ENCODE measurements at places on chromosomes 3 and 15.

DNA sequence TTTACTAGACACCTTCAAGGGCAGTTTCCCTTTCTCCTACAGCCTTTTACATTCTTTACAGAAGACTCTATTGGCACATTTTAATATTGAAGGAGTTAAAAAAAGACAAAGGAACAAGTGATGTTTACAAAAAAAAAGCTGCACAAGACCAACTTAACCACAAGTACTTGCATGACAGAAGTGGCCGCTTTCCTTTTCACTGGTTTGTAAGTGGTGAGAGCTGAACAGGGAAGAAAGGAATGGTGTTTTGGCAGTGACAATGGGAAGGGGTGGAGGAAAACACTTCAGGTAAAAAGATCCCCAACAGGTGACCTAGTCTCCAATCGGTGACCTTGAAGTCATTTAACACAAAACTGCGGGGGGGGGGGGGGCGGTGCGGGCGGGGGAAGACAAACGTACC is 1.1 kb downstream of the WDR72 start:
- no peak for DNase-seq

DNA sequence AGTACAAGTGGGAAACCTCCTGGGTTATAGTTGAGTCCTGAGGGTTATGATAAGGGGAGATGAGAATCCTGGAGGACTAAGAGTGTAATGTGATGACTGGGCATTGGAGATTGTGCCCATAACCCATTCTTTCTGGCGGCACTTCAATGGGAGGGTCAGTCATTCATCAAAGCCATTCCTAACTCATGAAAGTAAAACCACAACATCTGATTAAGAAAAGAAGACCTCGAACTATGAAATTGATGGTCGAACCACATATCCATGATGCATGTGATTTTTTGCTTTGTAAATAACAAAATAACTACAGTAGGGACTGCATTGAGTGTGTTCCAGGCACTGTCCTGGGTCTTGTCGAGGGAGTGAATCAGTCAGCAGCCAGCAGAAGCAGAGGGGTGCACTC is 215.1 kb downstream of the SHQ1 start:
- DNase-seq = no peak

DNA sequence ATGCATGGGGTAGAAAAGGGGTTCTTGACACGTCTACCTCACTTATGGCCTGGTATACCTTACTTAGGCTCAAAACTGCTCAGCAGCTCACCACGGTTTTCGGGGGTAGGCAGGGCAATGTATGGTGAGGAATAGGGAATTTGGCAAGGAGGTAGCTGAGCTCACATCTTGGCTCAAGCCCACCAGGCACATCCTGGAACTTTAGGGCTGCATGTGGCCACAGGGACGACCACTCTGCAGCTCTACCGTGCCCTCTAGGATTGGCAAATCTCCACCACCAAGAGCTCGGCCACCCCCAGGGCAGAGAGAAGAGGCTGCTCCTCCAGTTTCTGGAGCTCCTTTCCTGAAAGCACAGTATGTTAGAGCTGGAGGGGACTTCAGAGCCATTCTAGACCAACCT is 69.7 kb downstream of the MRPL46 start:
- DNase-seq = no peak

DNA sequence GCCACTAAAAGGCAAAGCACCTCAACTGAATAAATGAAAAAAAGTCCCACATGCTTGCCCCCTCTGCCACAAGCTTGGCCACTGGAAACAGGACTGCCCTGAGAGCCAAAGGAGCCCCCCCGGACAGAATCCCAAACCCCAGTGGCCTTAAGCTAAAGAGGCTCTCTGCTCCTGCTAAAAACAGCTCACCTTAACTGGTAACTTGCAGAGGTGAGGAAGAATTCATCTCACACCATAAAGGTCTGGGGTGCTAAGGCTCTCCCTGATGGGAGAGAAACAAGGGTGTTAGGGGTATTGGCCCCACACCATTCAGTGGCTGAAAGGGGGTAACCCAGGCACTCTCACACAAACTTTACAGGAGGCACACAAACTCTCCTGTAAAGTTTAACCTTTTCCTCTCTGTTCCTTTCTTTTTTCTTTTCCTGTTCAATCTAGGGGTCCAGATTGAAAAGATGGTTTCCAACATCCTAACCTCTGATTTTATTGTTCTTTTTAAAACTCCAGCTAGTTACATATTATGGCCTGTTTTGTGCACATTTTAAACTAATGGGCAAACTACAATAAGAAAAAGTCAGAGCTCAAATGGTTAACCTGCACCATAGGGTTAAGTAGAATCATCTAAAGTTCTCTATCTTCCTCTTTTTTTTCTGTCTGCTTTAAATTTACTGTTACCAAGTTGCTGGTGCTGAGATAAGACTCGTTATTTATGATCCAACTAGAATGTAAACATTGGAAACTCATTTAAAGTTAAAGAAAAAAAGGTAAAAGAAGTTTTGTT is 19.9 kb downstream of the TRANK1 start:
- DNase-seq = no peak

DNA sequence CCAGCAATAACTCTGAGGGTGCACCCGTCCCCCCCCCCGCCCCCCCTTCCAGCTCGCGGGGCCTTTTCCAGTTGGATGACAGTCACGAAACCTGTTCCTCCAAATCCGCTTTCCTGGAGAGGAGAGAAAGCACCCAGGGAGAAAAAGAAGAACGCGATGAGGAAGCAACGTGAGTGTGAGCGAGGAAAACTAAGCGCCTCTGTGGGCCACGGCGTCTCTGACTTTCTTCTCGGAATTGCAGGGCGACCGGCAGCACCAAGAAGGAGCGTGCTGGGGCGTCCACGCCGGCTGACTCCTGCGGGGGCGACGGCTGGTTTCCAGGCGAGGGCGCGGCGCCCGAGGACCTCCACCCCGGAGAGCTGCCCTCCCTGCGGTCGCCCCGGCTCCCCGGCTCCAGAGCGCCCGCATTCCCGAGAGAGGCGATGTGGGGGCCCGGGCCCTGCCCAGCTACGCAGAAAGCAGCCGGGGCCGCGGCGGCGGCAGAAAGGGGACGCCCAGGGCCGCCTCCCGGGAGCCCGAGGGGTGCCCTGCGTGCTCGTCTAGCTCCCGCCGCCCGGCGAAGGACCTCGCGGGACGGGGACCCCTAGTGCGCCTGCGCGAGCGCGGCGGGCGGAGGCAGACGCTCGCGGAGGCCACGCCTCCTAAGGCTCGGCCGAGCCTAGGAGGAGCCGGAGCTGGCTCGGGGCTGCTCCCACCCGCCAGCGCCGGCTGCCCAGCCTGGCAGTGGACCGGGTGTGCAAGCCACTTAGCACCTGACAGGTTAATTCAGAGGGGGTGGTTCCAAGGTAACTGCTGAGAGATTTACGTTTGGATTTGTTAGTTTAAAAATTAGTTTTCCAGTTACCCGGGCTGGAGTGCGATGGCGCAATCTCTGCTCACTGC is 15.3 kb upstream of the ADIPOQ start:
- no peak for DNase-seq

DNA sequence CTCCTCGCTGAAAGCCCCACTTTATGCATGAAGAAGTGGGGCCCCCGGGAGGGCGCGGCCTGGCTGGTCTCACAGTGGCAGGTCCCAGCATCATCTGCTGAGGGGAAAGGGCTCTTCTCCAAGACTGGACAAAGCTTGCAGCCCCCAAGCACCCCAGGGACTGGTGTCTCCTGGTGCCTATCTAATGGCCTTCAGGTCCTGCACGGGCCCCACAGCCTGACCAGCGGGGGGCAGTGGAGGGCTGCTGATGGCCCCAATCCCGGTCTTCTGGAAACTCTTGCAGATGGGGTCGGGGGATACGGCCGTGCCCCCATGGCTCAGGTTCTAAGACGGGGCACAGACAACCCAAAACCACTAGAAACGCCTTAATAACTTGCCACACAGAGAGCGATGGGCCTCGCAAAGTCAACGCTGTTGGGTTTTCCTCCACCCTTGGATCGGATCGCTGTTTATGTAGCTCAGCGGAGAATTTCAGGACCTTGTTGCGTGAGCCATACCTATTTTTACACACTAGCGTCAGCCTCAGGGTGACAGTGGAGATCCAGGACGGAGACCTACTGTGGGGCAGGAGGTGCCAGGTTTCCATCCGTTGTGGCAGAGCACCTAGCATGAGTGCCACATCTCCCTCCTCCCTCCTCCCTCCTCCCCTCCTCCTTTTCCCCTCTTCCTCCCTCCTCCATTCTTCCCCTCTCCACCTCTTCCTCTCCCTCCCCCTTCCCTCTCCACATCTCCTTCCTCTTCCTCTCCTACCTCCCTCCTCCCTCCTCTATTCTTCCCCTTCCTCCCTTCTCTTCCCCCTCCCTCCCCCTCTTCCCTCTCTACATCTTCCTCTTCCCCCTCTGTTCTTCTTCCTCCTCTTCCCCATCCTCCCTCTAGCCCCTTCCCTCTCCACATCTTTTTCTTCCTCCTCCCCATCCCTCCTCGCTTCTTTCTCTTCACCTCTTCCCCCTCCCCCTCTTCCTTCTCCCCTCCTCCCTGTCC is 79.3 kb upstream of the ALDH1L1 start:
- no peak for DNase-seq

DNA sequence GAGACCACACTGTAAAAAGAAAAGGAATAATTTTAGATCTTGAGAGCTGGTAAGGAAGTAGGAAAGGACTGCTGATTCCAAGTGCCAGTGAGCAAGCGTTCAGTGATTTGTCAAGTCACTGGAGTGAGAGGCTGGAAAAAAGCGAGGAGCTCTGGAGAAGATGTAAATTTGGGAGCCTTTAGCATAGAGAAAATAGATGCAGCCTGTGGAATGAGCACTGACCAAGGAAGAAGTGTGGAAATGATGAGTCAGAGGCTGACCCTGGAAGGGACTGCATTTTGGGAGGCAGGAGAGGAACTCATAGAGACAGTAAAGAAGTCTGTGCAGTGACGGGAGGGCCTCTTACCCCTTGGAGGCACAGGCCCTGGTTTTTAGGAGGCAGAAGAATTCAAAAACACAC is 17.1 kb upstream of the ABTB1 start:
- no peak for DNase-seq

- DNase-seq = no peak
Observed at GRCh38 chr3:48656061-48656840, 6.4 kb downstream of the CELSR3 start.

GRCh38 chr3:104438706-104439105 is 928.0 kb upstream of the ALCAM start:
- DNase-seq = no peak

GRCh38 chr3:142604940-142605339 is 8.7 kb downstream of the PLS1 start:
- DNase-seq = no peak

GRCh38 chr15:45157974-45158373 is 28.2 kb downstream of the DUOX1 start:
- no peak for DNase-seq

DNA sequence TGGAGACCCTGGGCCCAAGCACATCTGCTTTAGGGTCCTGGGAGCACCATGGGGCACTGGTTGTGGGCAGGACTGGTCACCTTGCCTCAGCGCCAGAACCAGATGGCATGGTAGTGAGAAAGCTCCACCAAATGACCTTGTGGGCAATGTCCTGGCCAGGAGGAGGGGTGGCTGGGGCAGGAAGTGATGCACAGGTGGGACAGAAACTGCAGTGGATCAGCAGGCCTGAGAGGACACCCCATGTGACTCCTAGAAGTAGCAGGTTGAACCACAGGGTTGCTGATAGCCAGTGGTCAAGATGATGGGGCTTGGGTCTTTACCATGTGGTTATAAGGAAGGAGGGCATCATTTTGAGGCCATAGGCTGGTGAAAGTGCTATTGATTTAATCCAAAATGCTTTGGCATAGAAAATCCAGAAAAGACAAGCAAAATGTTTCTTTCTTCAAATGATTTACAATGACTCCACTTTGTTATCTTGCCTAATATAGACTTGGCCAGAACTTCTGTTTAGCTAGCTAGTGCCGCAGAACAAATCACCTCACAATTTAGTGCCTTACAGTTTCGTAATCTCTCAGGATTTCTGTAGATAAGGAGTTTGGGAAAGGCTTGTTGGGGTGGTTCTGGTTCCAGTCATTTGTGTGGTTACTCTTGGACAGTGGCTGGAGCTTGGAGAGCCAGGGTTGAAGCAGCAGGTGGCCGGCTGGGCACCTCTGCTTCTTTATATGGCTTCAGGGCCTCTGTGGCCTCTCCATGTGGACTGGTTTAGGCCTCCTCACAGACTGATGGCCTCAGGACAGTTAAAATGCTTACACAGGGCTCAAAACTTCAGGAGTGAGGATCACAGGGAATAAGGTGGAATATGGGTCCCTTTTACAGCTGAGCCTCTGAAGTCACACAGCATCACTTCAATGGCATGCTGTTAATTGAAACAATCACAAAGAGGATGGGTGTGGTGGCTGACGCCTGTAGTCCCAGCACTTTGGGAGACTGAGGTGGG is 27.5 kb downstream of the TMEM158 start:
- DNase-seq = no peak

DNA sequence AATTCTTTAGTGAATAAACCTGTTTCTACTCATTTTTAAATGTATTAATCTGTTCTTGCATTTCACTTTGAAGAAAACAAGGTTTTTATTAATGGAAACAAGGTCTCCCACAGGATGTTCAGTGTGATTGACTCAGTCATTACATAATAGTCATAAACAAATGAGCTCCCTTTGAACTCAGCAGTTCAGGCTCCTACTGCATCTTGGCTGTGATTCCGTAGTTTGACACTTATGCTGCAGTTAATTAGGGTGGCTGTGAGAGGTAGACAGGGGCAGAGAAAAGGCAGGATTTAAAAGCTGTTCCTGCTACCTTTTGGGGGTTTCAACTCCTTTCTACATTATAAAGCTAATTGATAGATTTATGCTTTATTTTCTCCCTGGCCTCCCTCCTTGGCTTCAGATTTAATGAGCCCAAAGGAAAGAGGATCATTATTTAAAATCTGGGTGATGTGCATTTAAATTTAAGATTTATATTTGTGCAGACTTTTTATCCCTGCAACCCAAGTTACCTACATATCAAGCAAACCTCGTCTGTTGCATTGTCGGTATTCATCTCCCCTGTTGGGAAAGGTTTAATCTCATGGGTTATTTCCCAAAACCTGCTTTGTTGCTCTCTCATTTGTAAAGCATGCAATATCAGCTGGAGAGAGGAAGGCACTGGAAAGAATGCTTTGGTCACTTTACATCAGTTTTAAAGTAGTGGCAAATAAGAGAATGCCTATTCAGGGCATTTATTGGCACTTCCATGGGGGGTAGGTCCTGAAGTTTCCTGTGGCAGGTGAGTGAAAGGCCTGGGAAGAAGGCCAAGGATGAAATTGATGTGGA is 345.0 kb upstream of the NR2E3 start:
- no peak for DNase-seq

DNA sequence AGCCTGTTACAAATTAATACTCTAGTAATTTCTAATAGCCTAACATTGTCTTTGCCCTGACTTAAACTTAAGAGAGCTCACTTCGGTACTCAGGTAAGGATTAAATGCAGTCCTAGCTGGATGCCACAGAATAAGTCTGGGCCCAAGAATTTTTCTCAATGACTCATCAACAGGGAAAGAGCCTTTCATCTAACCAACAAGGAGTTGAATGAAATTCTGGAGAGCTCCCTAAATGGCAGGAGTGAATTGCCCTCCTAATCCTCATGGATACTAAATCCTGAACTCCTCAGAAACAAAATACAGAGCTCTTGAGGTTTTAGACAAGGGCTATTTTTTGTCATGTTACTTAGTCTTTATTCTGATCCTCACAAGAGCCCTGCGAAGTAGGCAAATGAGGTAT is 159.5 kb downstream of the PLCH1 start:
- no peak for DNase-seq
